Motor neuron (in vitro differentiated cells): ENCODE measurements at places on chromosomes 2 and 18. TPM values are rescaled to one million over a fixed set of nuclear protein-coding genes. Genes with fewer than 3 reads are reported as not detected.

GRCh38 chr18:62285281-62285680 is 39.8 kb upstream of the TNFRSF11A start:
- no peak for ATAC-seq

- peak; percentile 39 for ATAC-seq
Measured at GRCh38 chr18:8314124-8314523, 295.1 kb upstream of the RAB12 start.

GRCh38 chr2:154960802-154961583 is 262.5 kb downstream of the KCNJ3 start:
- no peak for ATAC-seq

DNA sequence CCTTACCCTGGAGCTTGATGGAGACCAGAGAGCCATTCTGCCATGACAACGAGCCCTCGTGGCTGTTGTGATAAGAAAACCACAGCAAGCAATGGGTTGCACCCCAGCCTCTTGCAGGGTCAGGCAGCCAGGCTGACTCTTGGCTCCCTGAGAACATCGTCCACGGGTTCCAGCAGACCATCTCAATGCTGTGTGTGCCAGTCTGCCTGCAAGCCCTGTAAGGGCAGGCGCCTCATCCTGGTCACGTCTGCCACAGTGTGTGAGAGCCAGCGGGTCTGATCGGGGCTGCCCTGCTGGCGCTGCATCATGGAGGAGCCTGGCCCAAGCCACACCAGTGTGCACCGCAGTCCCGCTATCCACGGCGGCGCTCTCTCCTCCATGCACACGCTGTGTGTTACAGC is 71.0 kb upstream of the MGAT4A start:
- no peak for ATAC-seq

DNA sequence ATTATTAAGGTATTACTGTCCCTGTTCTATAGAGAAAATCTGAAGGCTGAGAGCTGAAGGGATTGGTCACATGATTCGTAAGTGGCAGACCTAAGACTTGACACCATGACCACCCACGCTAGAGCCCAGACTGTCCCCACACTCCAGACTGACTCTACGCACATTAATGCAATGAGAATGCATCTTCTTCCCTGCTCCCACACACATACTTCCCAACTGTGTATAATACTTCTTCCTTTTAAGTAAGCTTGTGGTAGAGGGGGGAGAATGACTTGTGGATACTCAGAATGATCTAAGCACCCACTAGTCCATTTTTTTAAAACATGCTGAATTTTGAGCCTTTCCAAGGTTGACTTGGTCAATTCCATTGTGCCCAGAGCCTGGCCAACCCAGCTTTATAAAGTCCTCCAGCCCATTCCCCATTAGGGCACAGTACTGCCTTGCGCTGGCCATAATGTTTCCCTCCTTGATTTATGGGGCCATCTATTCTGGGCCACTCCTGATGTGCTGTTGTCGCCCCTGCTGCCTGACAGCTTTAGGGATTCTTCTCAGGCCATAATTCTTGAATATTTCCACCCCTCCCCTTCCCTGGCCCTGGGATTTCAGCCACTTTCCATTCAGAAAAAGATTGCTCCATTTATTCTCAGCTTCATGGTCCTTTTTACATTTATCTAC is 28.7 kb downstream of the ALK start:
- ATAC-seq, result peak; percentile 95

DNA sequence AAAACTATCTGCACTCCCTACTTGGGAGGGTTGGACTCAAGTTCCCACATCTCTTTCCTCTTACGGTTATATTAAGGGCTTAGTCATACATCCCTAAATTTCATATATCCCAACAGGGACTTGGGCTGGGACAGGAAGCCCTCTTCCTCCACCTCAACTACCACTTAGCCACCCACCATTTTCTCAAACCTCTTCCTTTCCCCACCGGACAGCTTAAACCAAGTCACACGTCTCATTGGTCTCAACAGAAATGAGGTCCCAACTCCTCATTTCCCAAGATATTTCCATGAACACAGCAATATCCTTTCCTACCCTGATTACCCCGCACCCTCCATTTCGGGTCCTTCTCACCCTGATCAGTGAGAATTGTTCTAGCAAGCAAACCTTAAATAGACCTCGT is 736 bp downstream of the ZSCAN30 start:
- ATAC-seq, result no peak

- no peak for ATAC-seq
Measured at GRCh38 chr2:162824304-162824703, 14.3 kb downstream of the KCNH7 start.

DNA sequence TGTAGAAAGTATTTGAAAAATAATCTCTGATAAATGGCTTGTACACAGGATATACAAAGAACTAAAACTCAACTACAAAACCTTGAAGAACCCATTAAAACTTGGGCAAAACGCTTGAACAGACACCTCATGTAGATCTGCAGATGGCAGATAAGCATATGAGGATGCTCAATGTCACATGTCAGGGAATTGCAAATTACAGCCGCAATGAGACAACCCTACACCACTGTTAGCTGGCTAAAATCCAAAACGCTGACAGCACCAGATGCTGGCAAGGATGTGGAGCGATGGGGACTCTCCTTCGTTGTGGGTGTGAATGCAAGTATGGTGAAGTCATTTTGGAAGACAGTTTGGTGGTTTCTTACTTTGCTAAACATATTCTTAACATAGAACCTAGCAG is 53.7 kb downstream of the SNTG2 start:
- ATAC-seq, result no peak

- no peak for ATAC-seq
Measured at GRCh38 chr18:76667603-76668002, 154.8 kb upstream of the ZNF236 start.

DNA sequence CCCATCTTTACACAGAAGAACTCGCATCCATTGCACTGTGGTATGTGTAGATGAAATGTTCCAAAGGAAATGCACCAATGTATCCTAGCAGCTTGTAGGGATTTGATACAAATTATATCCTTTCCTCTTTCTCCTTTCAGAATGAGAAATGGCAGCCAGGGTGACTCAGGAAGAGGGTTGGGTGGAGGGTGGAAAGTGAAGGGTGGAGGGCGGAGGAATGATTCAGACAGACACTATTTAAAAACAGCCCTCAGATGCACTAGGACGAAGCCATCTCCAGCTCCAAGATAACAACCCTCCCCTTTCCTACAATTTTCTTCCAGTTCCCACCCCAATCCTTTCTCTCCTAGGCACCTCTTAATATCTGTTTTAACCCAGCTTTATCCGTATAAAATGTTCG is 96.2 kb upstream of the STK39 start:
- peak; percentile 80 for ATAC-seq

- ATAC-seq, result no peak
Measured at GRCh38 chr2:142112757-142113221, 18.0 kb downstream of the LRP1B start.

- no peak for ATAC-seq
Measured at GRCh38 chr2:186590350-186590758, 498 bp downstream of the ITGAV start.

GRCh38 chr2:158953454-158953853 is 15.0 kb upstream of the TANC1 start:
- no peak for ATAC-seq

GRCh38 chr18:50203801-50204604 is 9.1 kb upstream of the MYO5B start:
- peak; percentile 79 for ATAC-seq

DNA sequence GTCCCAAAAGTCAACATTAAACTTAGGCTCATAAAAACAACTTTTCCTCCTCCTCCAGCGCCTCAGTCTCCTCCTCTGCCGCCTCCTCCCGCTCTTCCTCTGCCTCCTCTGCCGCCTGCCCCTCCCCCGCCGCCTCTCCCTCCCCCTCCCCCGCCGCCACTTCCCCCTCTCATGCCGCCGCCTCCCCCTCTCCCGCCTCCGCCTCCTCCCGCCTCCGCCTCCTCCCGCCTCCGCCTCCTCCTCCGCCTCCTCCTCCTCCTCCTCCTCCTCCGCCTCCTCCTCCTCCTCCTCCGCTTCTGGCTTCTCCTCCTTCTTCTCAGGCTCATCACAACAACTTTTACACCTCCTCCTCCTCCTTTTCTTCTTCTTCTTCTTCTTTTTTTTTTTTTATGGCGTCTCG is 599.9 kb downstream of the TMEM182 start:
- ATAC-seq, result no peak

- peak; percentile 19 for ATAC-seq
Measured at GRCh38 chr2:202096736-202097135, 23.7 kb downstream of the KIAA2012 start.

GRCh38 chr18:3626929-3627458 is 177.0 kb downstream of the TGIF1 start:
- no peak for ATAC-seq

DNA sequence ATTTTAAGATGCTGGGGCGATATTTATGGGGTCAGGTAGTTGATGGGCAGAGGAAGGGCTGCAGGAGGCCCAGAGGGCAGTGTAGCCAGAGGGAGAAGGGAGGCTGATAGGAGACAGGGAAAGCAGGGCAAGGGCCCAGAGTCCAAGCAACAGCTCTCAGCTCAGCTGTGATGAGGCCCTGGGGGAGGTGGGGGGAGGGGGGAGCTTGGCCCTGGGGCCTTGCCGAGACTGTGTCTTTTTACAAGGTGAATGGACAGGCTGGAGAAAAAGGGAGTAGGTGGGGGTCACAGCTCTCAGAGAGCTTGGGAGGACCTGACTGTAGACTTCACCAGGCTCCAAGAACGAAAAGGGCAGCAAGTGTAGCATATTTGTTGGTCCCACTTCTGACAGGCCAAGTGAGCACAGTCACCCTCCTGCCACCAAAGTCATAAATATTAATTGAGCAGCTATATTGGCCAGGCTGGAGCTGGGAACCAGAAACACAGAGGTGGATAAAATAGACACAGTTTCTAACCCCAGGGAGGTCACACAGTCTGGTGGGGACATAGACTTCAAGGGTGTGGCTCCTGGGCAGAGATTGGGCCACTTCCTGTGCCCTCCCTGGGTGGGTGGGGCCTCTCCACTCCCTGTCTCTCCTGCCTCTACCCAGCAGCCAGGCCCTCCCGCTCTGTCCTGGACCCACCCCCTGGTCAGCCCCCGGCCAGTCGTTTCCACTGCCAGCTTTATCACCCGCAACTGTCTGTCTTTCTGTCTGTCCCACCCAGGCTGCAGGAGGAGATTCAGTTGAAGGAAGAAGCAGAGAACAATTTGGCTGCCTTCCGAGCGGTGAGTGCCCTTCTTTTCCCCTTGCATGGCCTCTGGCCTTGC is 1.4 kb downstream of the DES start:
- ATAC-seq, result peak; percentile 44

DNA sequence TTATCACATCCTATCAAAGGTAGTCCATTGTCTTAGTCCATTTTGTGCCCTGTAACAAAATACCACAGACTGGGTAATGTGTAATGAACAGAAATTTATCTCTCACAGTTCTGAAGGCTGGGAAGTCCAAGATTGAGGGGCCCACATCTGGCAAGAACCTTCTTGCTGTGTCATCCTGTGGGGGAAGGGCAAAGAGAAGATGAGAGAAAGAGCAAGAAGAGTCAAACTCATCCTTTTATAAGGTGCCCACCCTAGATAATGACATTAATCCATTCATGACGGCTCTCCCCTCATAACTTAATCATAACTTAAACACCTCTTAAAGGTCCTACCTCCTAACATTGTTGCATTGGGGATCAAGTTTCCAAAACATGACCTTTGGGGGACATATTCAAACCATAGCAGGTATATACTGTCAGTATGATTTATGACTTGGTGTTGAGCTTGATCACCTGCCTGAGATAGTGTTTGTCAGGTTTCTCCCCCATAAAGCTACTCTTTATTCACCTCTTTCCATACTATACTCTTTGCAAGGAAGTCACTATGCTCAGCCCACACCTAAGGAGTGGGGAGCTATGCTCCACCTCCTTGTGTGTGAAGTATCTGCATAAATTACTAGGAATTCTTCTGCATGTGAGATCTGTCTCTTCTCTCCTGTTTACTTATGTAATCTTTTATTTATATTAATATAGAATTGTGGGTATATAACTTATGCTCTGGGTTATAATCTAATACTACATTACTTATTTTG is 5.2 kb upstream of the MAP3K2 start:
- no peak for ATAC-seq

DNA sequence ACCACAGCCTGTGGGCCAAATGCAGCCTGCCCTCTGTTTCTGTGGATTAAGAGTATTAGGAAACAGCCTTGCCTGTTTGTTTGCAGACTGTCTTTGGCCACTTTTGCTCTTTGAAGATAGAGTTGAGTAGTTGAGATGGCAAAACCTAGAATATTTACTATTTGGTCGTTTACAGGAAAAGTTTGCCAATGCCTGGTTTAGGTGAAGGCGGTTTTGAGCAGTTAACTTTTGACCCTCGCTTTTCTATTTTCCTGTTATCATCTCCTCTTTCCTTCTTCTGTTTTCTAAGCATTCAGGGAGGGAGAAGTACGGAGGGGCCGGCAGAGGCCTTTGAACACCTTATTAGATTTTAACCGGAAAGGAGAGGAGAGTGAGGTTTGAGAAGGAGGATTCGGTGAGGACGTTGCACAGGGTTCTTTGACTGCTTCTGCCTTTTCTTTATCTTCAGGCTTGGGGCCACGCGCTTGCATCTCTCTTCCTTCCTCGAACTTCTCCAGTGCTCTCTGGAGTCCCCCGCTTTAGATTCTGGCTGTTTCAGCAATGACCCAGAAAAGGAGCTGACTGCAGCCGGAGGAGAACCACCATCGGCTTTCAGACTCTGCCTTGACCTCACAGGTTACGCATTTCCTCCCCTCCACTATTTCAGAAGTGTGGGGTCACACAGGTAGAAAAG is 39.2 kb downstream of the IL1R2 start:
- ATAC-seq, result no peak

The NAT8 gene
- 0.78 and 1.6 TPM in 2 replicates for total RNA-seq

The MARS2 gene
- 13.0 and 21.0 TPM in 2 replicates for total RNA-seq

The CYP27A1 gene
- 2.8 and 3.0 TPM in 2 replicates for total RNA-seq

The LGALSL gene
- 7.6 and 8.5 TPM in 2 replicates for total RNA-seq

The ALPG gene
- total RNA-seq, result 0.10 TPM in 1 of 2 replicates, not detected in the other

The PIK3C3 gene
- total RNA-seq, result 113 and 124 TPM in 2 replicates

The RAB6C gene
- total RNA-seq, result 0.83 and 1.4 TPM in 2 replicates
